Stimulated activated CD8-positive, alpha-beta memory T cell treated with anti-CD3 and anti-CD28 coated beads, Interleukin-4, amount 100 ng/mL, for 4 hours (primary cell): ENCODE measurements at places on chromosomes 3 and 15.

DNA sequence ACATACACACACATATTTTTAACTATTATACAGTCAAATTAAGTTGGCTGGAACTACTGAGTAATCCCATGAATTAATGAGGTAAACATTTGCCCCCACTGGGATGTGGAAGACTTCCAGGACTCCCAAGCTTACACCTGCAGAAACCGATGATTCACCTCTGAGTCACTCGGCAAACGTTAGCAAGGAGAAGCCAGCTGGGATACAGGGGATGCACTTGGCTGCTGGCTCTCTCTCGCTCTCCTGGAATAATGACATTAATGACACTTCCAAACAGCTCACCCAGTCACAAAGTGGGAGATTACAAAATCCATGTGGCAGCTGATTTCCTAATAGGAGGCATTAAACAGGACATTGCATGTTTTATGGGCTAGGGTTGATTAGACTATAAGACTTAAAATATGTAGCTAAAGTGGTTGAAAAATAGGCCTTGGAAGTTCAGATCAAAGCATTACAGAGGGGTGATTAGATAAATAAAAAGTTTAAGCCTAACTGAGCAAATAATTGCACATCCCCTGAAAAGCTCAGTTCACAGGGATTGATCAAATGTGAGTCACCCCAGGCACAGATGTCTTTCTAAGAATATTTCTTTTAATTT lies 500.9 kb downstream of the SOX2 start:
- DNase-seq: no peak

GRCh38 chr3:124887177-124887931 lies at the start of gene ITGB5:
Gene ITGB5, minus strand, starts transcription at chr3:124887365. Its CDS starts 365 bp downstream, at chr3:124887000.
- DNase-seq: no peak

DNA sequence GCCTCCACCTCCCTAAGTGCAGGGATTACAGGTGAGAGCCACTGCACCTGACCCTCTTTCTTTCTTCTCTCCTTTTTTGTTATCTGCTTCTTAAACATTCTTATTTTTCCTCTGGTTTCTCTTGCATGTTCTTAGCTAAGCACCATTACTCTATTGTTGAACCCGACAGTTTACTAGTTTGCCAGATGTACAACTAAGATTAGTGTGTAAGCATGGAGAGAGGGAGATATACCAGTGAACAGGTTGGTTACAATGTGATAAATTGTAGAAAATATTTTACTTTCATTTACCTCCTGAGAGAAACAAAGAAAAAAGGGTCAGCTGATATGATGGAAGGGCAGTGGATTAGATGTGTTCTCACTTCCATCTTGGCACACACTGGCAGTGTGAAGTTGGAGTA lies 4.9 kb downstream of the HAUS2 start:
- no peak for DNase-seq

DNA sequence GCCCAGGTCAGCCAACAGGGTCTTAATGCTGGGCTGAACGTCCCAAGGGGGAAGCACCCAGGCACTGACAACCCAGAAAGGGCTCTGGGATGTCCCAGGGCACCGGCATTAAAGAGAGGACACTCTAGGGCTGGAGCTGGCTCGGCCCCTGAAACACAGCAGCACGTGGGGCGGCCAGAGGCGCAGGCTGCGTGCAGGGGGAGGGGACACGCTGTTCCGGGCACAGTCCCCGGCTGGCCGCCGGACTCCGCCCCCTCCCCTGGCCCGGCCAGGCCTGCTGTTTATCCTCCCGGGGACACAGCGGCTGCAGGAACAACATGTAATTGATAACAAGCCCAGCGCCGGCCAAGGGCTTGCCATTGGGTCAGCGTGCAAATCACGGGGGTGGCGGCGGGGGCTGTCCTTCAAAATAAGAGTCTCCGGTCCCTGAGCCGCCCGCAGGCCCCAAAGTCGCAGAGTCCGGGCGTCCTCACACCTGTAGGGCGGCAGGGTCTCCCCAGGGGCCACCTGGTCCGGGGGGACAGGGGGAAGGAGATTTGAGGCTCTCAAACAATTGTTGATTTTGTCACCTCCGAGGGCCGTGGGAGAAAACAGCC lies 1.3 kb downstream of the KLF15 start:
- no peak for DNase-seq

DNA sequence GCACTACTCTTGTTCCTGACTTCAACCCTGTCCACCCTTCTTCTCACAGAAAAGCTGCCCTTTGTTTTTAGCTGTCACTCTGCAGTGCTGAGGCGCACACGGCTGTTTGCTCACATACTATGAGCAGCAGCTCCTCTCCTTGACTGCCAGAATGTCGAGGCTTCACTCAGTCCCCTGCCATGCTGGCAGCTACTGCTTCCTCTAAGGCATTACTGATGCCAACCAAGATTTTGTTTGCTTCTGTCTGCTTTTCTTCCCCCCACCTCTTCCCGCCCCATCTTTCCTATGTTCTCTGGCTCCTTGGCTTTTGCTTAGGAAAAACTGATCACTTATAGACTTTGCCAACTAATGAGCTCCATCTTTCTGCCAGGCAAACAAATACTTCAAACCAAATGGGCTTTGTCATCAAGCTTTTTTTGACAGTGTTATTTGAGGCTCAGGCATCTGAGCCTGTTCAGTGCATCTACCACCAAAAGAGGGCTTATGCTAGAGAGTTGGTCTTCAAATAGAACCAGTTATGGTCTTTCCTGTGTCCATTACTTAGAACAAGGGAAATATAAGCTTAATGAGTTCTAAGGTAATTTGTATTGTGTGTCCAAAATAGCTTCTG lies 81.0 kb downstream of the FBXL2 start:
- no peak for DNase-seq

GRCh38 chr15:70605606-70606410 lies 157.6 kb downstream of the UACA start:
- no peak for DNase-seq

GRCh38 chr3:15197340-15198029 lies 8.6 kb upstream of the CAPN7 start:
- DNase-seq: no peak

DNA sequence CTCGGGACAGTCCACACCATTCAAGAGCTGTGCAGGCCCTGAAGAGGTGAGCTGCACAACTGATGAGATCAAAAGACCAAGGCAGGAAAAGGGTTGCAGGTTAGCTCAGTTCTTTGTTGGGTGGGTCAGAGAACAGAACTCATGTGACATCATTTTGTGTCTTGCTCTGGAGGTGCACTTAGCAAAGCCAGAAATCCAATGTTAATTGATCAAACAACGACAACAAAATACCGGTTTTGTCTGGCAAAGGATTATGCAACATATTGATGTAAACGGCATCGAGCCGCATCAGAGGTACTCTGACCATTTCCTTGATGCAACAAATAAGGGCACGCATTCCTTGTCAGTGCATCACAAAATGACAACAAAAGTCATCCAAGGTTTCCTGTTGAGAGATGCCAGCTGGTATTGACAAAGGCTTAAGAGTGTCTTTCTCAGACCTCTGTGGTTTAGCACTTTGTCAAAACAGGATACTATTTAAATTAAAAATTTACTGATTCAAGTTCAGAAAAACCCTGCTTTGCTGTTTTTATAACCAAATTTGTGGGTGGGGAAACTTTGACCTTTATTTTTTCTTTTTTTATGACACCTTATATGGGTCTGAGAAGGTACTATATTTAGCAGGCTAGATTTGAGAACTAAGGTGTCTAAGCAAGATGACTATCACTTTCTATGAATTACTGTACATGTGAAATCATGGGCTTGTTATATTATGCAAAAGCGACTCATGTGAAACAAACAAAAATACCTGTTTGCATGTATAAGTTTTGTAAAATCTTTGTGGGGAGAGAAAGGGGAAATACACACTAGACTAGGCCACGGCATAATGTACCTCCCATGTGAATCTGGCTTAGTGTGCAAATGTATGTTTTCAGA lies 496.1 kb downstream of the FOXP1 start:
- no peak for DNase-seq

GRCh38 chr15:69593981-69594966 lies 141.7 kb downstream of the RPLP1 start:
- no peak for DNase-seq

DNA sequence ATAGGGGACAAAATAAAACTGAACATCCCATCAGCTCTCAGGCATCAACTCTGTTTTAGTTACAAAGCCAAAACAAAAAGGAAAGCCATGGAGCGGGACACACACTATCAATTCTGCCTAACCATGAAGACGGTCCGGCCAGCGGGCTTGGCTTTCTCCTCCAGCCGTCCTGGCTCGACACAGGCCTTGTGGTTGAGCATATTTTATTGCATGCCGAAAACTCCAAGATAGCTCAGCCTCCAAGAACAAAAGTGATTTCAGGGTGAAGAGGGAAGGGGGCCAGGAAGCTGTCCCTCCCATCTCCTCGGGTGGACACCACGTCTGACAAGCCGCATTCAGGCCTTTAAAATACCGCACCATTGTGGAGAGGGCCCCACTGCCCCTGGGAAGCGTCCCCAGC lies 31.2 kb downstream of the WNT5A start:
- no peak for DNase-seq

GRCh38 chr3:111473550-111473949 lies 68.4 kb upstream of the CD96 start:
- DNase-seq: no peak

DNA sequence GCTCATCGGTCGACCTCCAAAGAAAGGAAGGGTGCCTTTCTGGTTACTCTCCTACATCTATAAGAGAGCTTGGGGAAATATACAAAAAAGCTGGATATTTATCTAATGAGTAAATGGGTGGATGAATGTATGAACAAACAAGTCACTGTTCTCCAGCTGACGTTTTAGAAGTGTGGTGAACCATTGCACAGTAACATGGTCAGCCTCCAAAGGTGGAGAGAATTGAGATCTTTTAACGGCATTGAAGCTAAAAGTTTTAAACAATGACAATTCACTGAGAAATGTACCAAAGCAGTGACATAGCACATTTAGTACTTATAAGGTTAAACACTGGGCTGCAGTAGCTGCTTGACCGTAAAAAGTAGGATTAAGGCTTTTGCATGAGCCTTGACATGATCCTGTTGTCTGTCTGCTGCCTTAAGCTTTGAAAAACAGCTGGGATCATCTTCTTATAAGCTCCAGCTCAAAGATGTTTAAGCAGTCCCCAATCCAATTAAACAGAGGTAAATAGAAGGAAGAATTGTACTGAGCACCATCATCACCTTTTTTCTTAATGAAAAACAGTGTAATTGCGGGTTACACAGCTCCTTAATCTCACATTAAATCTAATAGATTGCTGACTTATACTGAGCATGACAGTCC lies 222.9 kb downstream of the WDR72 start:
- no peak for DNase-seq

- DNase-seq: no peak
These were observed 78.1 kb downstream of the FBXL22 start for GRCh38 chr15:63675263-63675662.

GRCh38 chr3:61371123-61371522 lies 119.9 kb upstream of the FHIT start:
- no peak for DNase-seq

- DNase-seq: no peak
These were observed at the start of gene LRRK1 for GRCh38 chr15:100918690-100919480. Gene LRRK1, plus strand, starts transcription at chr15:100919357. Its CDS starts 5,276 bp downstream, at chr15:100924633.

DNA sequence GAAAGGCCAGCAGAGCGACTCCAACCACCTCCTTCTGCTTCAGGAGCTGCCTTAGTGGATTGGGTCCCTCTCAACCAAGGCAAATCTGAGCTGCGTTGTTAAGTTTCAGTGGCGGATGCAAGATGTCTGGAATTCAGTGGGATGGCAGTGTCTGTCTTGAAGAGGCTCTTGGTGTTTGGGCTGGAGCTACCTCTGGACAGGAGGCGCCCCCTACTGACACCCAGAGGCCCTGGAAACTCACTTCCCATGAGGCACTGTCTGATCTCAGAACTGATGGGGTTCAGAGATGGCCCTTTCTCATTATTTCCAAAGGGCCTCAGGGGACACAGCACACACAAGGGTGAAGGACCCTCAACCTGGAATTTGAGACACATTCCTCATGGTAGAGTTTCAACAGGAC lies 6.0 kb upstream of the SLC28A1 start:
- peak; percentile 22 for DNase-seq

- no peak for DNase-seq
These were observed 192.5 kb downstream of the RSL24D1 start for GRCh38 chr15:55003965-55004873.

GRCh38 chr3:178950676-178951075 lies 120.9 kb downstream of the ZMAT3 start:
- no peak for DNase-seq

- DNase-seq: no peak
These were observed 495.0 kb upstream of the RGMA start for GRCh38 chr15:93583968-93584367.

GRCh38 chr3:122265957-122266356 lies 59.1 kb upstream of the CSTA start:
- DNase-seq: no peak

DNA sequence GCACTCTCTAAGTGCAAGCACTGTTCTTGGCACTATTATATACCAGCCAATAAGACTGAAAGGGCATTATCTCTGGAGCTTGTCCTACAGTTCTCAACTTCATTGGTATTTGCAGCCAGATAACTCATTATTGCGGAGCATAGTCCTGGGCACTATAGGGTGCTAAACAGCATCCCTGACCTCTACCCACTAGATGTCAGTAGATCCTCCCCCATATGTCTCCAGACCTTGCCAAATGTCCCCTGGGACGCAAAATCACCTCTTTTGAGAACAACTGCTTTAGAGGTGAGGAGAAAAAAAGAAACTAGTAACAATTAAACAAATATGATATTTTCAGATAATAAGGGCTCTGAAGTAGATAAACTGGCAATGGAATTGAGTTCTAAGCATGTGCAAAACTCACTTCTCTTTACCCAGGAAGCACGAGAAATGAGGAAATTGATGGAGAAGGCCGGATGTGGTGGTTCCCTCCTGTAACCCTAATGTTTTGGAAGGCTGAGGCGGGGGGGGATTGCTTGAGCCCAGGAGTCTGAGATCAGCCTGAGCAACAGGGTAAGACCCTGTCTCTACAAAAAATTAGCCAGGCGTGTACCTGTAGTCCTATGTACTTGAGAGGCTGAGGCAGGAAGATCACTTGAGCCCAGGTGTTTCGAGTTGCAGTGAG lies 61.4 kb downstream of the FRMD4B start:
- DNase-seq: no peak

GRCh38 chr3:127192576-127193232 lies at the start of gene PRR23E:
Gene PRR23E, plus strand, starts transcription at chr3:127193131. Its CDS starts 3,555 bp downstream, at chr3:127196686.
- DNase-seq: no peak

DNA sequence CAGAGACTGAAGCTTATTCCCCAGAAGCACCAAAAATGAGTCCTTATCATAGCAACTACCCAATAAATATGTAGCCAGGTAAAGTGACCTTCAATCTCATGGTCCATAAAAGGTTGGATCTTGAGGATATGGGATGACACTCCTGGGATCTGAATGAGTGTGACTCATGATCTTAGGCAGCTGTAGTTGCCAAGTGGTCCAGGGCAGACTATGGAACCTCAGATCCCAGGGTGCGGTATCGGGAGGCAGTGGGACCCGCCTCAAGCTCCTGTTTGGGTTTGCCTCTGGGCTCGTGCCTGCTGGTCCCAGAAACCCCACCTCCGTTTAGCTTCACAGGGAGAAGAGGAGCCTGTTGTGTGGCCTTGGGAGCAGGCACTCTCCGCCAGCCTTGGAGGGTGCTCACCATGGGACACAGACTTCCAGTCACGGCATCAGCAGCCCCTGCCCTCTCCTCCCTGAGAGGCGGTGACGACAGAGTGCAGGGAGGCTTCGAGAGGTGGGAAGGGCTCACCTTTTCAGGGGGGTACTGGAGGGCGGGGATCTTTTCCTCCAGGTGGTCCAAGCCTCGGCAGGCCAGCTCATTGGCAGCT lies 8.1 kb downstream of the PLIN1 start:
- no peak for DNase-seq
